Left ventricle myocardium superior (tissue), 1 donor: ENCODE measurements at places on chromosomes 1 and 21. TPM values are rescaled to one million over a fixed set of nuclear protein-coding genes. Genes with fewer than 3 reads are reported as not detected.

Gene NFIA
- total RNA-seq, result 102 TPM

Gene CD48
- 2.4 TPM for total RNA-seq

Gene GPR161
- 3.0 TPM for total RNA-seq

Gene C1orf74
- 2.0 TPM for total RNA-seq

Gene CYYR1
- total RNA-seq, result 27.5 TPM

Gene LEFTY1
- not detected for total RNA-seq

Gene MTMR11
- 2.5 TPM for total RNA-seq

Gene CELA3B
- total RNA-seq, result not detected

Gene RNF186
- total RNA-seq, result not detected

Gene EFCAB7
- total RNA-seq, result 8.0 TPM

Gene LMOD1
- total RNA-seq, result 8.0 TPM
